ENCODE measurements at places on chromosomes 4 and X.

- no peak for DNase-seq
- no peak overlapping the region for H3K4me3 ChIP-seq
- H3K27ac ChIP-seq, result no peak overlapping the region
- H3K4me1 ChIP-seq, result no peaks in the 10 kb centered on the region
These were observed 30.1 kb downstream of the ANKRD50 start for GRCh38 chr4:124682384-124682783.

DNA sequence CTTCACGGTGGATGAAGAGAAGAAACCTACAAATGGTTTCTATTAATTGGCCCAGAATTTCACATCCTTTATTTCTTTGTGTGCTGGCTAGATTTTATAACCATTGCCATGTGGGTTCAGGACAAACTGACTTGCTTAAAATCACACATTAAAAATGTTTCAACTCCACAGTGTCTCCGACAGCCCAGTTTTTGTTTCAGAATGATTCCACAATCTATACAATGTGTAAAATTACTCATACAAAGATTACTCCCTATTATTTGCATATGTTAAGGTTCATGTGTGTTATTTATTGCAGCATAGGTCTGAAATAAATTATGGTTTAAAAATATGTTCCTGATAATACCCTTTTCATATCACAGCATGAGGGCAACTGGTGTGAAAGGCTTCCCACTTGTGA is 20.6 kb downstream of the DCHS2 start:
- H3K27ac ChIP-seq, result no peak overlapping the region
- H3K27me3 ChIP-seq, result peaks cover 13% of the 10 kb centered on the region
- H3K4me3 ChIP-seq, result no peak overlapping the region
- no peaks in the 10 kb centered on the region for H3K36me3 ChIP-seq

DNA sequence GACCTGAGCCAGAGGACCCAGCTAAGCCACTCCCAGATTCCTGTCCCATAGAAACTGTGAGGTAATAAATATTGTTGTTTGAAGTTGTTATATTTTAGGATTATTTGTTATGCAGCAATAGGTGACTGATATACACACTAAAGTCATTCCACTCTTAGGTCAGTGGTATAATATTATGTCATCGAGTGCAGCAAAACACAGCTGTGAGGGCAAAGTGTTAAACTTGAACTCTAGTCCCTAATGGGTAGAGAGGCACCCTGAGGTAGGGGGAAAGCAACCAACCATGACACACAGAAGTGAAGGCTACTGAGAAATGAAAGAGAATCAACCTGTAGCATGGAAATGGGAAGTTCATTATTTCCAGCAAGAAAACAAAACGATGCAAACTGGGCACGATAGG is 66.6 kb downstream of the ATXN3L start:
- no peak overlapping the region for H3K27ac ChIP-seq
- H3K4me3 ChIP-seq, result no peak overlapping the region
- peaks cover 21% of the 10 kb centered on the region for H3K4me1 ChIP-seq
- DNase-seq, result no peak
- no peaks in the 10 kb centered on the region for H3K36me3 ChIP-seq

DNA sequence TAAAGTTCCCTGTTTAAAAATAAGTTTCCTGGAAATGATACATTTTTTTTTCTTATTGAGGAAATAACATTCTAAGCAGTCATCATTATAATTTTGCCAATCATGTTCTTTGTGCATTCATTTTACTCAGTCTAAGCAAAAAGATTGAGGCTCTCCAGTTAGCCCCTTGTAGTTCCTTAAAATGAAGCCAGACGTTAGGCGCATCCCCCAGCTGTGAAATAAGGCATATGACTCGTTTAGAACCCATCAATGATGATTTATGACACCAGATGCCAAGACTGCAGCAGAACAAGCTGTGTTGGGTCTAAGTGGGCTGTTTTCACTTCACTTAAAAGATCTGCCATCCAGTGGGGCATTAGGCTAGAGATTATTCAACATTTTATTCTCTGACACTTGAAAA is 17.0 kb downstream of the PDGFC start:
- H3K4me1 ChIP-seq, result no peaks in the 10 kb centered on the region
- DNase-seq, result no peak
- H3K27me3 ChIP-seq, result no peaks in the 10 kb centered on the region
- H3K4me3 ChIP-seq, result no peak overlapping the region
- no peaks in the 10 kb centered on the region for H3K36me3 ChIP-seq
- no peak overlapping the region for H3K27ac ChIP-seq

GRCh38 chrX:153411255-153411987 is at the start of gene ZFP92:
Gene ZFP92 (plus strand): TSS chrX:153411472. CDS start chrX:153418323, 6,851 bp downstream.
- peaks cover 8% of the 10 kb centered on the region for H3K4me1 ChIP-seq
- peak within 1 kb of the TSS; percentile 29 for H3K27ac ChIP-seq
- peak; percentile 14 for DNase-seq
- peaks cover 7% of the 10 kb centered on the region for H3K27me3 ChIP-seq

DNA sequence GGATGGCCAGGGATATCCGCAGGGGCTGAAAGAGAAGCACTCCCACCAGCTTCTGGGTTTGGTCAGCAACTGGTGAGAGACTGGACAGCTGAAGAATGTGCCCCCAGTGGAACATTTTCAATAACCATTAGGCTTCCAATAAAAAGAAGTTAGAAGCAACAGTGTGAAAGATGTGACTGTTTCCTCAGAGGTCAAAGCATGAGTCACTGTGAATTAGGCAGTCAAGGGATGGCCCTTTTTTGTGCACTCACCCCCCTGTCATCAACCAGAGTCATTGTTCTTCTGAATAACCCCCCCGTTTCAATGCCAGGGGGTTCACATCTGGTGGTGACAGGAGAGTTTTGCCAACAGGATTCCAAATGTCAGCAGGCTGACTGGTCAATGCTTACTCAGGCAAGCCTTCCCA is 74.6 kb upstream of the SH3RF1 start:
- H3K27ac ChIP-seq, result no peak overlapping the region
- no peaks in the 10 kb centered on the region for H3K27me3 ChIP-seq
- no peak overlapping the region for H3K4me3 ChIP-seq

DNA sequence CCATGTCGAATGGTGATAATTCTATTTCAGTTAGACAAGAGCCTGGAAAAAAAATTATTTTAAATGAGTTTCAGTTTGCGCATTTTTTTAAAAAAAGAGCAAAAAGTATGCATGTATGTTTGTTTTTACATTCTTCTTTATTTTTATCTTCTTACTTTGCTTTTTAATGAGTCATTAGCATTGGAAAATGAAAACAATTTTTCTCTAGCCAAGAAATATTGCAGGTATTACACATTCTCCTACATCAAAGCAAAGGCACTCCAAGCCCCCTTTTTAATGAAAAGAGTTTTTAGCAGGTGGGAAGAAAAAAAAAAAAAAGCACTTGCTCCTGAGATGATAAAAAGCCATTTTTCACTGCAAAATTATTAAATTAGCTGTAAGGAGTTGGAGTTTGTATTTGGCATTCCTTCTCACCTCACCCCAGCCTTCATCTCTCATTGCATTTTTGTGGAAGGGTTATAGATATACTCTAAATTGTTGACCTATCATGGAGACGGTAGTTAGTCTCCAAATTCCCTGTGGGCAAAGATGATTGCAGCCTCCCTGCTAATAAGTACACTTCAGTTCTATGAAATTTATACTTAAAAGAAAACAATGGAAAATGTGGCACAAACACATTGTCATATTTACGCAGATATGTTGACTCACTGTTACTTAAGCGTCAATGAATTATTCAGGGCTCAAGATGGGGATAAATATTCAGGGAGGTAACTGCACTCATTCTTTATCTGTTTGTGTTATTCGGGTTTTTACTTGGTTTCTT is 43.8 kb downstream of the PALLD start:
- H3K36me3 ChIP-seq, result no peaks in the 10 kb centered on the region
- H3K27me3 ChIP-seq, result peaks cover 7% of the 10 kb centered on the region
- H3K27ac ChIP-seq, result no peak overlapping the region
- no peaks in the 10 kb centered on the region for H3K4me1 ChIP-seq
- no peak for DNase-seq

GRCh38 chrX:2500803-2501558 is at the start of the genes DHRSX and ZBED1:
Gene DHRSX (minus strand): TSS chrX:2500976. CDS start chrX:2500925, 51 bp downstream.
Gene ZBED1 (minus strand): TSS chrX:2500976. CDS start chrX:2490719, 10,257 bp downstream.
- H3K4me3 ChIP-seq, result peak within 1 kb of the TSS; percentile 84
- peak within 1 kb of the TSS; percentile 95 for H3K27ac ChIP-seq
- no peaks in the 10 kb centered on the region for H3K27me3 ChIP-seq
- peak; percentile 26 for DNase-seq

Measured in central memory CD8-positive, alpha-beta T cell (primary cell).